ENCODE measurements at places on chromosomes 12 and 14.

DNA sequence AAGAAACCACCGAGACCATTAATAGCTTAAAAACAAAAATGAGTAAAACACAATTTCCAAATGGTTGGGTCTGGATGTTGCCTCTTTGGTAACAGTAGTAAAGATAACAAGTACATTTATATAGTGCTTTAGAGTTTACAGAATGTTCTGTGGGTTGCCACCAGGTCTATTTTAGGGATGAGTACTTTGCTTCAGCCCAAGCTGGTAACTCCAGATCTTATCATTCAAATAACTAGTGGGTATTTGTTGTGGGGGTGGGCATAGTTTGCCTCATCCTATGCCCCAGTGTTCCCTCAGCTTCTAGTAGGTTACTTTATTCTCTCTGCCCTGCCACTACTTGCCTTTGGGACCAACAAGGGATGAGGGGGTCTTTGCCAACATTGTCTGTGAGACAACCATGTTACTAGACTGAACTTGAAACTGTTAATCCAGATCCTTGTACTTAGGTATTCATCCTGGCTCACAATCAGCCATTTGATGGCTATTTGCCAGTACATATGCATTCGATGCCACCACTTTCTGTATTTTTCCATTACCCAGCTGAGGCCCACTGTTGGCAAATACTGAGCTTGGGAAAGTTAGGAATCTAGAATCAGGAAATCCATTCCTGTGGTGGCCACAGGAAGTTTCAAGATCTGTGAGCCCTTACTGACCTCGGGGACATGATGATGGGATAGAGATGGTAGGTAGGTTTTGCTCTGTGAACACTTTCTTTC, 17.6 kb upstream of the AKAP6 start:
- DNase-seq, result no peak

- DNase-seq, result no peak
Observed at GRCh38 chr12:127241072-127241817, 1025.7 kb upstream of the TMEM132C start.

GRCh38 chr14:59997449-59997848, 77.5 kb downstream of the LRRC9 start:
- DNase-seq, result no peak

- no peak for DNase-seq
Observed at GRCh38 chr14:84929086-84929485, 600.9 kb upstream of the FLRT2 start.

GRCh38 chr12:122841544-122842321, 6.5 kb downstream of the HIP1R start:
- no peak for DNase-seq

GRCh38 chr12:40031965-40032364, 73.9 kb downstream of the SLC2A13 start:
- no peak for DNase-seq

GRCh38 chr12:64390275-64390851, at the start of gene C12orf56:
Gene C12orf56, minus strand, starts transcription at chr12:64390758. Its CDS starts 193 bp downstream, at chr12:64390565.
- no peak for DNase-seq

GRCh38 chr12:121430833-121431415, 31.0 kb downstream of the RNF34 start:
- DNase-seq, result no peak

- DNase-seq, result no peak
Observed at GRCh38 chr12:95851606-95852005, 7.1 kb upstream of the SNRPF start.

DNA sequence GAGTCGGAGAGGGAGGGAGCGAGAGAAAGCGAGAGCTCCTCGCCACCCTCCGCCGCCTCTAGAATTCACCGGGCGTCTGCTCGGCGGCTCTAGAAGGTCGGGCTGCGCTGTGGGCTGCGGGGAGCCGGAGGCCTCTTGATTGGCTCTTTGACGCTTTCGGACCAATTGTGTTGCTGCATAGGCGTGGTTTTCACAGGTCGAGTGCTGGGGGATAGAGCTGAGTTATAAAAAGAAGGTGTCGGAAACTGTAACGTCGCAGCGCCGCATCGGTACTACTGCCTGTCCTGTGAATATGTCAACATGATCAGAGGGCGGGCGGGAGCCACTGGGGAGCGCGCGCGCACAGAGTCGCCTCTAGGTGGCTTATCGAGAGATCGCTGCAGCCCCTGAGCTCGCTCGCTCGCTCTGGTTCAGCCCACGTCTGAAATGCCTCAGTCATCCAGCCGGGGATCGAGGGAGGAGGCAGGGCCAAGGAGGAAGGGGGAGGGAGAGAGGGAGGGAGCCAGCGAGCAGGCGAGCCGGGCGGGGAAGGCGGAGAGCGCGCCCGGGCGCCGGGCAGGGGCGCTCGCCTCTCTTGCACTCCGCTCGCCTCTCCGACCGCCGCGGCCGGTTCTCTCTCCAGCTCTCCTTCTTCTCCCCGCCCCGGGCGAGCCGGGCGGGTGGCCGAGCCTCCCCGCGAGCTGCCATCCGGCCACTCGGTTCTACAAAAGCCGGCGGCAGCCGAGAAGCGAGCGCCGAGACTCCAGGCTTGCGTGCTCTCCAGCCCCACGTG, at the start of gene TBX3:
Gene TBX3 (minus strand): TSS at position 78 of the 772 bp plus-strand sequence. CDS start 975 bp downstream, outside the sequence.
- DNase-seq, result no peak

DNA sequence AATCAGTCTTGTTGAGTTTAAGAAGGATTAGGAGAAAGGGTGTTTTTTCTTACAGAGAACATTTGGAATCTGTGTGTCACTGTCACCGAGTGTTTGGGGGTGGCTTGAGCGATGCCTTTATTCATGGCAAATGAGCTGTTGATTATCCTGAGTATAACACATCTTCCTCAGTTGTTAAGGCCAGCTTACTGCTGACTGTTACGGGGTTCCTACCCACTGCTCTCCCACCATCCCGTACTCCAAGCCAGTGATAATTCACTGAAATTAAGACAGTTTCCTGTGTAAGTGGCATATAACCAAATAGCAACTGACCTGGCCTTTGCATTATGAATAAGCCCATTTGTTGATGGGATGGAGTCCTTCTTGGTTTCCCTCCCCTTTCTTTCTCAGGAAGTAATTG, 9.5 kb downstream of the ESRRB start:
- DNase-seq, result no peak

DNA sequence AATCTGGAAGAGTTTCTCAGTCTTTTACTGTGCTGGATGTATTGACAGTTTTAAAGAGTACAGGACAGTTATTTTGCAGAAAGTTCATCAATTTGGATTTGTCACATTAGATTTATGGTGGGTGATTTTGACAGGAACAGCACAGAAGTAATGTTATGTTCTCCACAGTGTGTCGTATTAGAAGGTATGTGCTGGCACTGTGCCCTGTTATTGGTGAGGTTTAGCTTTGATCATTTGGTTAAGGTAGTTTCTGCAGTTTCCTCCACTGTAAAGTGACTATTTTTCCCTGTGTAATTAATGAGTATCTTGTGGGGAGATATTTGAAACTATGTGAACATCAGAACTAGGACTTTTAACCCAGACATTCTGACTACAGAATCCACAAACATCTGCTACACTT, 308.5 kb upstream of the TBX3 start:
- no peak for DNase-seq

- no peak for DNase-seq
Observed at GRCh38 chr12:67524861-67525616, 123.5 kb upstream of the DYRK2 start.

DNA sequence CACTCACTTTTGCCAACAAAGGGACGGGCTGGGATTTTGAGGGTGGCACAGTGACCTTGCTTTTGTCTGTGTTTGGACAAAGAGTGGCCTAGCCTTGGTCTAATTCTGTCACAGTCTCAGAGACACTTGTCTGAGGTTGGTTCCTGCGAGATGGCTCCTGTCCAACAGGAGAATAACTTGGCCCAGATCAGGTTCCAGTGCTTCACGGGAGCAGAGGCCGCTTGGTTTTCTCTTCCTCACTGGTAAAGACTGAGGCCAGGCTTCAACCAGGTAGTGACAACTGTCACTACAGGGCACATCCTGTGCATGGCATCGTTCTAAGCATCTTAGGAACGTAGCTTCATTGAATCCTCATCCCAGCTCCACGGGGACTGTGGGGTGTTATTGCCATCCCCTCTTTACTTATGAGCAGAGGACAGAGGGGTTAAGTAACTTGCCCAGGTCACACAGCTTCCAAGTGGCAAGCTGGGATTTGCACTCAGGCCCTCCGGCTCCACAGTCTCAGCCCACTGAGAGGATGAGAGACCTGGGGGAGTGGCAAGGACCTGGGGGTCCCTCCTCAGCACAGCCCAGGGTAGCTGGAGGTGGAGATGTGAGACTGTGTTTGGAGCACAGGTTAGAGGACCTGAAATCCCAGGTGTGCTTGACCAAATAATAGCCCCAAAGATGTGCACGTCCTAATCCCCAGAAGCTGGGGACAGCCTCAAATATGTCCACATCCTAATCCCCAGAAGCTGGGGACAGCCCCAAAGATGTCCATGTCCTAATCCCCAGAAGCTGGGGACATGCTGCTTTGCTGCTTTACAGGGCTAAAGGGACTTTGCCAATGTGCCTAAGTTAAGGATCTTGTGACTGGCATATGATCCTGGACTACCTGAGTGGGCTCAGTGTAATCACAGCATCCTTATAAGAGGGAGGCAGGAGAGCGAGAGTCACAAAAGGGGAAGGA, 179.2 kb upstream of the RTL1 start:
- DNase-seq, result no peak

GRCh38 chr14:34711169-34711568, 3.2 kb downstream of the CFL2 start:
- no peak for DNase-seq

GRCh38 chr12:43893670-43894069, 57.8 kb downstream of the TMEM117 start:
- no peak for DNase-seq

- DNase-seq, result no peak
Observed at GRCh38 chr14:48598458-48598857, 923.1 kb upstream of the MDGA2 start.

DNA sequence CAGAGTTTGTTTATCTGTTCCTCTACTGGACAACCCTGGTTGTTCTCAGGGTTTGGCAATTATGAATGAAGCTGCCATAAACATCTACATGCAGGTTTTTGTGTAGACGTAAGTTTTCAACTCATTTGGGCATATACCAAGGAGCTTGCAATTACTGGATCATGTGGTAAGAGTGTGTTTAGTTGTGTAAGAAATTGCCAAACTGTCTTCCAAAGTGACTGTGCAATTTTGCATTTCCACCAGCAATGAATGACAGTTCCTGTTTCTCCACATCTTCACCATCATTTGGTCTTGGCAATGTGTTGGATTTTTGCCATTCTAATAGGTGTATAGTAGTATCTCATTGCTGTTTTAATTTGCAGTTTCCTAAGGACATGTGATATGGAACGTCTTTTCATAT, 39.8 kb upstream of the FBXO33 start:
- DNase-seq, result no peak

DNA sequence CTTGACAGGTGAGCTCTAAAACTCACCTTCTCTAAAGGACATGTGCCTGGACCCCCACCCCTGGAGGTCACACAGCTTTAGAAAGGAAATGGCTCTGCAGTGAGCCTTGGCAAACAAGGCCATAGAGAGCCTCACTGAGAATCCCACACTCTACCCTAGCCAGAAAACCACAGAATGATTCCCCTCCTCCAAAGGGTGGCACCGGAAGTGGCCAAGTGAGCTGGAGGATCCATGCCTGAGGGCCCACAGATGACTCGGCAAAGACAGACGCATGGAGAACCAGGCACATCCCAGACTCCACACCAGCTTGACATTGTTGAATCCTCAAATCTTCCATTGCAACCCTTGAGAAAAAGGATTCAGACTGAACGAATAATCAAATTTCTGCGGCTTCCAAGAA, 54.2 kb upstream of the PTHLH start:
- no peak for DNase-seq

DNA sequence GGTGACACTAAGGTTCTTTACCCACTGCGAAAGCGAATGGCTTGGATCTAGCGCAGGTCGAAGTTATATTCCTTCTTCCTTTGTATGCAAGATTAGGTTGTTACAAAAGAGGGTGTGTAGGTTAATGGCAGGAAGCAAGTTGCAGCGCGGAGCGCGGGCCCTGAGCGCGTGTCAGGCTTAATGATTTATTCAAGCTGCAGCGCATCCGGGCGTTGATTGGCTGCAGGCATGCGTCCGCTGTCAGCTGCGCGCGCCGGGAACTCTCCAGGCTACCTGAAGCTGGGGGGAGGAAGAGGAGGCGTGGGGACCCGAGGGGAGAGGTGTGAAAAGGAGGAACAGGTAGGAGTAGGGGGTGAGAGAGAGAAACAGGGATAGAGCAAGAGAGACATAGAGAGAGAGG, 7.4 kb downstream of the ASCL1 start:
- no peak for DNase-seq

- no peak for DNase-seq
Observed at GRCh38 chr12:104219361-104219892, 3.8 kb downstream of the TXNRD1 start.

GRCh38 chr14:29603696-29604095, 324.0 kb downstream of the PRKD1 start:
- no peak for DNase-seq

GRCh38 chr12:47808050-47808449, 11.7 kb downstream of the HDAC7 start:
- peak; percentile 37 for DNase-seq

DNA sequence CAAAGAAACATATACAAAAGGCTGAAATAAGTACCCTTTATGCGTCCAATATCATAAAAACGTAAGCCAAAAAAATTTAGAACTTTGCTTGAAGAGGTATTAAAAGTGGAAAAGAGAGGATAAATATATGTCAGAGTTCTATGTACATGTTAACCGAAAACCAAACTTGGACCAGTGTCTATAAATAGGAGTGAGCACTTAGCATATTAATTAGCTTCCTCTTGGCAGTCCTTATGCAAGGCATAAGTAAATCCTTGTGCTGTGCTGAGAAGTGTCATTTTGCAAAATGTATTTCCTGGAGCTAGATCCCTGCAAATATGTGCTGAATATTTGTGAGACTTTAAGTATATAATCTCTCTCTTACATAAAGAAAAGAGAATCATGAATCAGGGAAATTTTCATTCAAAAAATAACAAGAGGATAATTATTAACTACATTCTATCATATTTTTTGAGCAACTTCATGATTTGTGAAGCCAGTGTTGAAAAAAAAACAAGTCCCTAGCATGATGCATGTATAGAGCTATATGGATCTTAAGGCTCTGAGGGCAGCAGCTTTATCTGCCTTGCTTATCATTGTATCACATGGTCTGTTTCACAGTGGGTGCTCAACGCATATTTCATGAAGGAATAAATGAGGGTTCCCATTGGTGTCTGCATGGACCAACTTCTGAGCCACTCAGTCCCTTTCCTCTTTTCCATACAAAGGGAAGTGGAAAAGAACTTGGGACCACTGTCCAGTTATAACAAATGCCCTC, 326.1 kb downstream of the PDZRN4 start:
- no peak for DNase-seq
